Stimulated activated CD8-positive, alpha-beta memory T cell treated with anti-CD3 and anti-CD28 coated beads, Interleukin-7, amount 100 ng/mL, for 4 hours (primary cell): ENCODE measurements at places on chromosomes 3 and 15.

GRCh38 chr3:119898478-119899191, 116.7 kb downstream of the NR1I2 start:
- DNase-seq = no peak

GRCh38 chr3:115165701-115166100, 18.6 kb upstream of the ZBTB20 start:
- no peak for DNase-seq

GRCh38 chr3:88707837-88708236, 399.6 kb upstream of the EPHA3 start:
- DNase-seq = no peak

DNA sequence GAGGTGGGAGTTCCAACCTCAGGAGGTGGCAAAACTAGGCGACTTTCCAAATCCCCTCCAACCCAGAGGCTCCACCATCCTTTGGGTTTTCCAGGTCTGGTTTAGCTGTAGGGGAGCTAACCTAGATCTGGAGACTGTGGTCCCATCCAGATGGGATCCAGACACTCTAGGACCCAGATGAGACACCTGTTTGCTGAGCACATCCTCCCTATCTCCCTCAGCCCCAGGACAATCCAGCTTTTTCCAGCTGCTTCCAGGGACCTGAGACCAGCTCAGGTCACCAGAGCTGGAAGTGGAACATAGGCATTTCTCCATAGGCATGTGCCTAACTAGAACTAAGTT, 18.2 kb downstream of the CRTAP start:
- no peak for DNase-seq

GRCh38 chr3:162122405-162122804, 625.8 kb downstream of the OTOL1 start:
- no peak for DNase-seq

GRCh38 chr15:25170113-25170731, 215.4 kb downstream of the SNRPN start:
- no peak for DNase-seq

GRCh38 chr3:140424726-140425125, 253.1 kb upstream of the TRIM42 start:
- no peak for DNase-seq

DNA sequence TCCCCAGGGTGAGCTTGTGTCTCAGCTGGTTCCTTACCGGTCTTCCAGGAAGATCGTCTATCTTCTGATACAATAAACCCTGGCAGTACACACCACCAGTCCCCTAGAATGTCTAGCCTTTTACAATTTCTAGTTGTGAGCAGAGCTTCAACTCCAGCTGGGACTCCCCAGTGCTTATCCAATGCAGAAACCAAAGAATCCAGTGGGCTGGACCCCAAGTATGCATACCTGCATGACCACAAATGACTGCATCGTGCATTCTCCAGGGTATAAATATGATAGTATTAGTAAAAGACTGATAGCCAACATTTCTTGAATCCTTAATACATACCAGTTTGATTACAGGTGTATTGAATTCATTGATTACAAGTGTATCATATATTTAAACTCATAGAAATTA, 176.0 kb downstream of the SATB1 start:
- DNase-seq = no peak

- no peak for DNase-seq
These were observed 445.1 kb downstream of the MECOM start for GRCh38 chr3:169218314-169218983.

DNA sequence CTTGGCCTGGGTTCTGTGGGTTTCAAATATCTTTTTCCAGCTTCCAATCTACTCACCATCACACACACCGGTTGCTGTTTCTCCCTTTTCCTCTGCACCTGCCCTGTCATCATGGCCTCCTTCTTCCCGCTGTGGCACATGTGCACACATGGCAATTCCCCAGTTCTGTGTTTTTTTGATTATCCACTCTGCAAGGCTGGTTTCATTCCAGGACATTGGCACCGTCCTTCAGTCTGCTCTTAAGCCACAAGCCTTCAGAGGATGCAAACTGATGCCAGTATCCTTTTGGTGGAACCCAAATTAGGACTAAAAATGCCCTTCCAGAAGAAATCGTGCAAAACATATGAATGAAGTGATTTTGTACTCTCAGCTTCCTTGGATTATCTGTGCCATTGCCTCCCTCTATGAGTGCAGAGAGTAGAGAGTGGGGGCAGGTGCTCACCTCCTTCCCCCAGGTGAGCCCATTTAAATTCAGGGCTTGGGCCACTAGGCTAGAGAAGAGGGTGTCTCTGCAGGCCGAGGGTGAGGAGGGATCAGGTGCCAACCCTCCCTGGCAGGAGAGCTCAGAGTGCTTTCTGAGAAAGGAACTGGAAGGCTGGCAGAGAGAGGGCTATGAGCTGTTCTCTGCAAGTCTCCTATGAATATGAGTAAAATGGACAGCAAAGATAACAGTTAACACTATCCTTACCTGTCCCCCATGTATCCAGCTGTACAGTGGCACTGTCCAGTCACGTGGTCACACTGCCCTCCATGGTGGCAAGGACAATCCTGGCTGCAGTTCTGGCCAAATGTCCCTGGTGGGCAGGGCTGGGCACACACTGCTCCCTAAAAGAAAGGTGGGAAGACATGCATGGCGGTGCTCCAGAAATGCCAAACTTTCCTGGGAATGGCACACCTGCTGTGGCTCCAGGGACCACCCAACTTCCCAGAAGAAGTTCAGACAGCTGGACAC, 100.8 kb downstream of the RAB11A start:
- DNase-seq = no peak

- no peak for DNase-seq
These were observed 46.8 kb downstream of the MGLL start for GRCh38 chr3:127775398-127776109.

DNA sequence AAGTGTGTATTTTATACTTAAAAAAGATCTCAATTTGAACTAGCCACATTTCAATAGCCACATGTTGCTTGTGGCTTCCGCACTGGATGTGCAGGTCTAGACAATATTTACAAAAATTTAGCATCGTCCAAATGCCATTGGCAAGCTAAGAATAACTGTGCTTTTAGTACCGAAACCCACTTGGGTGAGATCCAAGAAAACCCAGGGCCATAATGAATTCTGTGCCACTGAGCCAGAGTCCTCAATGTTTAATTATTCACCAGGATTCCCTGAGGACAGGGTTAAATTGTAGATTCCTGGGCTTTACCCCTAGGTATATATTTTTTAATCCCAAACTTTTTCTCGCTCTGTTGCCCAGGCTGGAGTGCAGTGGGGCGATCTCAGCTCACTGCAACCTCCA, 22.9 kb upstream of the PTPRG start:
- no peak for DNase-seq

DNA sequence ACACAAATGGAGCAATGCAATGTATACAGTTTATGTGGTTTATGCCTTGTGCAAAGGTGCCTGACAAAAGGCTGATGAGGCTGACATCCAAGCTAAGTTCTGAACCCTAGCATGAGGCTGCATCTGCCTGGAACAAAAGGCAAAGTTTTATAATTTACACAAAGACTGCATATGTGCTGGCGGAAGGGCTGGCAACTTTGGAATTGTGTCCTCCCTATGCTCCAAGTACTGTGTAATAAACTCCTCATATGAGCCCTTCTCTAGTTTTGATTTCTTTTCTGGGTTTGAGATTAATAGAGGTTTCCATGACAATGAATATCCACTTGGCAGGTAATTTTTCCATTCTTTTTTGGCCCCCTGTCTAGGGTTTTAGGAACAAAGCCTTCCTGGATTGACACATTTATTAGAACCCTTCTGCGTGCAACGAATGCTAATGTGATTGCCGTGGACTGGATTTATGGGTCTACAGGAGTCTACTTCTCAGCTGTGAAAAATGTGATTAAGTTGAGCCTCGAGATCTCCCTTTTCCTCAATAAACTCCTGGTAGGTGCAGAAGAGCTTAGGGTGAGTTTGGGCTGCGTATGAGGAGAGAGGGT, 10.8 kb downstream of the PLA1A start:
- no peak for DNase-seq

DNA sequence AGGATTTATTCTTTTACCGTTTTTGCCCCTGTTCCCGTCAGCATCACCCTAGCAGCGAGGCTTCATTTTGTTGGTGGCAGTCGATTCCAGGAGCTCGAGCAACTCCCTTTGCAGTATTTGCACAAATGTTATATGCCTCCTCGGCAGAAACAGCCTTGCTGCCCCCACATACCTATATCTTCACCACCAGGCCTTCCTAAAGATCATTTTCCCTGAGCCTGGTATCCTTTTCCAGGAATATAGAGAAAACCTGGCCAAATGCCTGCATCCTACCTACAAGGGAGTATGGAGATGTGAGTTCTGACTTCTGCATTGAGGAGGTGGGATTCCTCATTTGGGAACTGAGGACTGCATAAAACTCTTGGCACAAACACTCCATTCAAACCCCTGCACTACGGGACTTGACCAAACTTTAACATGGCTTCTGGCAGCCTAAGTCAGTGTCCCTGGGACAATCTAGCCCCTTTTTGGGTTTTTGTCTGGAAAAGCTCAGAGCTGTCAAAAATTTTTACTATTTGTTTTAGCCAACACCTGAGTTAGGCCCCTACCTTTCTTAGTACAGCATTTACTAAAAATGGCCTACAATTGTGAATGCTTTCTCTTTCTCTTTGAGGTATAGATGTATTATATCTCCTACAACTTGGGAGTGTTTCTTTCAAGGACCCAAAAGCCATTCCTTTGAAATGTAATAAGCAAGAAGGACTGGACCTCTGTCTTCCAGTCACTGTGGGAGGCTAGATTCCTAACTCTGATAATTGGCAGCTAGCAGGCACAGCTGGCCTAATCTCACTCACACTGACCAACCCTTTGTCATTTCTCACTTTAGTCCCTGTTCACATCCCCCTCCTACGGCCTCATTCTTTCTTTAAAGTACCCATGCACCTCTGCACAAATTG, 12.1 kb upstream of the UBE2Q2 start:
- no peak for DNase-seq

- no peak for DNase-seq
These were observed 89.8 kb upstream of the RNF7 start for GRCh38 chr3:141648055-141648910.

- no peak for DNase-seq
These were observed 91.1 kb upstream of the KLF13 start for GRCh38 chr15:31235311-31236183.

DNA sequence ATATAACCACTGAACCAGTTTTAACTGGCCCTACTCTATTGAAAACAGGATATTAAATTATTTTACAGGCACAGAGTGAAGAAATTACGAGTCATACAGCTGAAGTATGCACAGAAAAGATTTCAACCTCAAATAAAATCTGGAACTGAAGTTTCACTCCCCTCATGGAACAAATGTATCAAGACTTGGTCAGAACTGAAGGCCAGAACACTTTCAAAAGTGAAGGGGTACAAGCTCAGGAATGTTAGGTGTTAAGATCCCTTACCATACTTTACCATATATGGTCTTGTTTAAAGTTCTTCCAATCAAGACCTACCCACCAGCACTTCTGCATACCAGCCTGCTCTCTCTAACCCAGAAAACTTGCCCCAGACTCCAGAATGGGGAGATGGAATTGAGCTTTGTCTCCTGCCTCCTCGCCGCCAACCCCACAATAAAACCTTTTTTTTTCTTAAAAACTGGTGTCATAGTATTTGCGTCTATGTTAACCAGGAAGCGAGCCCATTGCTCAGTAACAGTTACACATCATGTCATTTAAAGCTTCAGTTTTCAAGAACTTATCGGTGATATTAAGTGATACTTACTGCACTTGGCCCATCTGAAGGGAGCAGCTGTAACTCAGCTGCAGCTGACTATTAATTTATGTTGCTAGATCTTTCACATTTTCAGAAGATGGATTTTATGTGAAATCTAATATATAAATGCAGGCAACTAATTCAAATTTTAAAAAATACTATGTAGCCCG, 59.9 kb downstream of the OXSM start:
- DNase-seq = no peak

DNA sequence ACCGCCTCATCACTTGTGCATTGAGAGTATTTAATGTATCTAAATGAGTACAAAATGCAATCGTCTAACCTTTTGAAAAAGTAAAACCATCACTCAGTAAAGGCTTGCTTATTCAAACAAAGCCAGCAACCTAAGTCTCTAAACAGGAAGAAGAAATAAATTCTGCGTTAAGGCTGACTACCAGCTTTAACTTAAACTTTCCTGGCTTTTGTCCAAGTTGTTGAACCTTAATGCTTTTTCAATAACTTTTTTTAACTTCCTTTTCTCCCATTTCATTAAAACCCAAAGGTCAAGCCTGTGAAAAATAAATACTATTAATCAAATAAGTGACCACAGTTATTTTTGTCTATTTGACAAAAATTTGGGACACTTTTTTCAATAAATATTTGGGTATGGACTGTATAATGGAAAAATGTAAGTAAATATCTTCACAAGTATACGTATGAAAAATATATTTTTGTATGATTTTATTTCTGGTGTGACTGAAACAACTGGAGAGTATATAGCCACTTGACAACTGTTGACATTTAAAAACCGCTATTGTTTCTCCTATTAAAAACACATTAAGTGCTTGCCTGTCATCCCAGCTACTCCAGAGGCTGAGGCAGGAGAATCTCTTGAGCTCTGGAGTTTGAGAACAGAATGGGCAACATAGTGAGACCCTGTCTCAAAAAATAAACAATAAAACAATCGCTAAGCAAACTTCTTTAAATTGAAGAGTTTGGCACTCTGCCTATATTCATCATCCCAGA, 2.9 kb downstream of the KLHL24 start:
- no peak for DNase-seq

GRCh38 chr3:177758126-177758525, 560.8 kb upstream of the TBL1XR1 start:
- DNase-seq = no peak
